Stimulated activated CD8-positive, alpha-beta memory T cell treated with anti-CD3 and anti-CD28 coated beads, Interleukin-4, amount 100 ng/mL, for 4 hours (primary cell): ENCODE measurements at places on chromosomes 4 and X.

DNA sequence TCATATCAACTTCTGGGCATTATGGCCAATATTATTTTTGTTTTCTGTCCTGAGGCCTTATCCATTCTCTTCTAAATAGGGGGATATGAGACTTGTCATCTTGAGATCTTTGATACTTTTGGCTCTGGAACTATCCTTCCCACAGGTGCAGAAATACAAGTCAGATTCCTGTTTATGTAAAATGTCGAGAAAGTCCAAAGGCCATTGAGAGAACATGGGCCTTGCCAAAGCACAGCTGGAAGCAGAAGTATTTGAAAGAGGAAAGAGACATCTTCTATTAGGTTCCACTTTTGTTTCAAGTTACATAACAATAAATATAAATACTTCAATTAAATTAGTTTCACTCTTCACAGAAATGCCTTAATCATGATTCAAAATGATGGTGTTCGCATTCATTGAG lies 20.8 kb upstream of the PRSS48 start:
- no peak for DNase-seq

DNA sequence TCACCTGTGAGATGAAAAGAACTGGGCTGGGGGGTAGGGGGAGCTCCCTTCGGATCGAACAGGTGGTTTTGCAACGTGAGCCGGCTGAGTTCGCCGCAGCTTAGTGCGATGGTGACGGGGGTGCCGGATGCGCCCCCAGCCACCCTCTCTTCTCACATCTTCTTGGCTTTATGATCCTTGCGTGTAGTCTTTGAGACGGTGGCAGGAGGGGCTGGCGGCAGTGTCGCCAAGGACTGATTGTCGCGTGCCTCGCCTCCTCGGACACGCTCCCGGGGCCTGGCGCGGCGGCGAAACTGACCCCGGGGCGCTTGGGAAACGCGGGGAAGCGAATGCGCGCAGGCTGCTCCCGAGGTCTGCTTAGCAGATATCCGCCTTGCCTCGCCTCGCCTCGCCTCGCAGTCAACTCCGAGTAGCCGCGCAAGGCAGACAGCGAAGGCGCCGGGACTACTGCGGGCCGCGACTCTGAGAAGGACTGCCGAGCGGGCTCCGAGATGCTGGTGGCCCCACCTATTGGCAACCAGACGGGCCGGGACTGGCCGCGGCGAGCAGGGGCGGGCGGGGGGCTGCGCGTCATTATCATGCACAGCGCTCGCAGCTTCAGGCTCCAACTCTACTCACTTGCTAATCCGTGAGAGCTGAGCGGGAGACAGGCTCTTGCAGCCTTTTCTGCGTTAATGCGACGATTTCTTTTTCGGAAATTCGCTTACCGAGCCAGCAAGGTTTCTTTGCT lies 1.5 kb downstream of the GRID2 start:
- DNase-seq, result no peak

GRCh38 chr4:56286763-56287162 lies 100.5 kb downstream of the AASDH start:
- no peak for DNase-seq

DNA sequence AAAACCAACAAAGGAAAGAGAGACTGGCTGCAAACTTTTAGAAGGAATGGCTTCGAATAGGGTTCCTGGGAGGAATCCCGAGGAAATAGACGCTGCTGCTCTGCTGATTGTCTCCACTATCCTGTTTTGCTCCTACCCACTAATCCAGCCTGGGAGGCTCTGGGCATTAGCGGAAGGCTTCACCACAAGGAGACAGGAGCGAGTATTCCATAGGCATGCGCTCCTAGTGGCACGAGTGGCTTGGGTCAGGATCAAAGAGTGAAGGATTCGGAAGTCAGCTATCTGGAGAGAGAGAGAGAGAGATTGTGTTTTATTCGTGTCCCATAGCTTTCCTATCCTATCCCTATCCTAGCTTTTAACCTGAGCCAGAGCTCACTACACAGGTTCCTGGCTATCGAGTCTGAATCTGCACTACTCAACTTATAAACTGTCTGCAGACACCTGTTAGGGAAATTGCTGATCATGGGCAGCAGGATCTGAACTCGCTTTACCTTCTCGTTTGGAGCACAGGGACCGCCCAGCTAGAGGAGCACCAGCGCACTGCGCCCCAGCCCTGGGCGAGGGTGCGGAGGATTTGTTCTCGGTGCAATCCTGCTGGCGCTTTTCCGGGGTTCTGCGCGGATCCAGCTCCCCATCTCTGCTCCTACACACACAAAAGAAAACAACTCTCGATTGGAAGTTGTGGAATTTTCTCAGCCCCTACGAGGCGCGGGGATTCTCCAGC lies 740 bp upstream of the NPY2R start:
- DNase-seq, result no peak

- DNase-seq, result no peak
Observed at GRCh38 chrX:154840856-154841255, 6.4 kb upstream of the SMIM9 start.

DNA sequence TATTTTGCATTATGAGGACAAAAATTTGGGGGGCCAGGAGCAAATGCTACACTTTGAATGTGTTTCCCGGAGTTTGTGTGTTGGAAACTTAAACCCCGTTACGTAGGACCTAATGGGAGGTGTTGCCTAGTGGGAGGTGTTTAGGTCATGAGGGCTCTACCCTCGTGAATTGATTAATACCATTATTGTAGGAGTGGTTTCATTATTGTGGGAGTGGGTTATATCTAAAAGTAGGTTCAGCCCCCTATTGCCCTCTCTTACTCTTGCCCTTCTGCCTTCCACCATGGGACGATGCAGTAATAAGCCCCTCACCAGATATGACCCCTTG lies 15.5 kb downstream of the UBA6 start:
- DNase-seq, result no peak

DNA sequence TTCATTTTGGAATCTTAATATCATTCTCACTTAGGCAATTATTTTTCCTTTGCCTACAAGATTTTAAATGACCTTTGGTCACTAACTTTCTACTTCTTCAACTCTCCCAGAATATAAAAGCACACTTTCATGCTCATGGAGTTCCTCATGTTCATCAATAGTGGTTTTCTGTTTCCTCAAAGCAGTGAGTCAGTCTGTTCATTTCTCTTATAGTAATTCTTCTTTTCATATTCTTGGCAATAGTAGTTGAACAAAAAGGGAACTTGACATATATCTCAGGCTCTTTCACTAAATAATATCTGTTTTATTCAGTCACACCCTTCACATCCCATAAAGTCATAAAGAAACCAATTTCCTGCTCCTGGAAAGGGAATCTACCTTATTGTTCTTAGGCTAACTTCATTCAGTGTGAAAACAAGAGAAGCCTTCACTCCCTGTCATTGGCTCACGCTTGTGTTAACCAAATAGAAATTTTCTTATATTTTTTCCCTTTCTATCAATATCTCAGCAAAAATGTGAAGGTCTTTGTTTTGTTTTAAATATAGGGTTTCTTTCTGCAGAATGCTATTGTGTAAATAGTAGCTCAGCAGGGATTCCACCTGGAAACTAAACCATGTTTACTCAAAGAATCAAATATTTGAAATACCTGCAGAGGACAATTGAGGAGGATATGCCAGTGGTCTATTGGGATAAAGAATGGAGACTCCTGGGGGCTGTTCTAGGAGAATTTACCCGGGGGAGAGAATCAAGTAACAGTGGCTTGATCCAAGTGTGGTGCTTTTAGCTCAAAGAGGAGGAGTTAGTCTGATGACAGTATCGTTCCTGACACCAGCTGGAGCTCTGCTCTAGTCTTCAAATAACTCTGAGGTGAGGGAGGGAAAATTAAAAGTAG lies 13.4 kb upstream of the TNIP3 start:
- DNase-seq, result no peak

DNA sequence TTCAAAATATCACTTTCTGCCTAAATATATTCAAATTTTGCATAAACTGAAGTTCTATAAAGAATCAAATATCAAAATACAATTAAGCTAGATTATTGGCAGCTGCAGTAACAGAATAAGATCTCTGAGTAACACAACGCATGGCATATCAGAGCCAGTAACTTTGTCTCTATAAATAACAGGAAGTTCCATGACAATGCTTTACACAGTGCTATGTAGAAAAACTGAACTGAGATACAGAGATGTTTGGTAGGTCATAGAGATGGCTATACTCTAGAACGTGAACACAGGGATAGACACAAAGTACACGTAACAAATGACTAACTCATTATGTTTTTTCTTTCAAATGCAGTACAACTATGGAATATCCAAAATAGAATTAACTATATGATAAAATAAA lies 18.2 kb downstream of the UBE2D3 start:
- DNase-seq, result no peak

DNA sequence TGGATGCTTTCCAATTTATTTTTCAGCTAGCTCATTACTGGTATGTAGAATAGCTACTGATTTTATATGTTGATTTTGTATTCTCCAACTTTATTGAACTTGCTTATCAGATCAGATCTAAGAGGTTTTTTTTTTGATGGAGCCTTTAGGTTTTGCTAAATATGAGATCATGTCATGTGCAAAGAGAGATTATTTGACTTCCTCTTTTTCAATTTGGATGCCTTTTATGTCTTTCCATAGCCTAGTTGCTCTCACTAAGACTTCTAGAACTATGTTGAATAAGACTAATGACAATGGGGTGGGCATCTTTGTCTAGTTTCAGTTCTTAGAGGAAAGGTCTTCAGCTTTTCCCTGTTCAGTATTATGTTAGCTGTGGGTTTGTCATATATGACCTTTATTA lies 11.7 kb downstream of the MAGEE1 start:
- DNase-seq, result no peak

- no peak for DNase-seq
Observed at GRCh38 chrX:10533696-10534365, 86.6 kb downstream of the MID1 start.

DNA sequence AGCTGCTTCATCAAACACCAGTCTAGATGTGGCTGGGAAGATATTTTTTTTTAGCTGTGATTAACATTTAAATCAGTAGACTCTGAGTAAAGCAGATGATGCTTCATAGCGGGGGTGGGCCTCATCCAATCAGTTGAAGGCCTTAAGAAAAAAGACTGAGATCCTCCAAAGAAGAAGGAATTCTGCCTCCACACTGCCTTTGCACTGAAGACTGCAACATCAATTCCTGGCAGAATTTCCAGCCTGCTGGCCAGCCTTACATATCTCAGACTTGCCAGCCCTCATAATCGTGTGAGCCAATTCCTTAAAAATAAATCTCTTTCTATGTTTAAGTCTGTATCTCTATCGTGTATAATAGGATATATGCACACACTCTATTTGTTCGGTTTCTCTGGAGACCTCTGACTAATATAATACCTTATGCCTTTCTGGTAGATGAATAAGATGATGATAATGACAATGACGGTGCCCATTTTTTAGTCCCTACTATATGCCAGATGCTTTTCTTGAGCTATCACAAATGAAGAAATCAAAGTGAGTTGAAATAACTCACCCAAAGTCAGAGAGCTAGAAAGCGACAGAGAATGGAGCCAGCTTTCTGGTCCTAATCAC lies 66.1 kb upstream of the SOD3 start:
- DNase-seq, result no peak

GRCh38 chr4:7806338-7807090 lies 133.1 kb downstream of the AFAP1 start:
- DNase-seq, result no peak

- DNase-seq, result no peak
Observed at GRCh38 chr4:125313497-125313896, 1.3 kb upstream of the FAT4 start.

- no peak for DNase-seq
Observed at GRCh38 chr4:53044651-53044960, 182.5 kb downstream of the RASL11B start.

DNA sequence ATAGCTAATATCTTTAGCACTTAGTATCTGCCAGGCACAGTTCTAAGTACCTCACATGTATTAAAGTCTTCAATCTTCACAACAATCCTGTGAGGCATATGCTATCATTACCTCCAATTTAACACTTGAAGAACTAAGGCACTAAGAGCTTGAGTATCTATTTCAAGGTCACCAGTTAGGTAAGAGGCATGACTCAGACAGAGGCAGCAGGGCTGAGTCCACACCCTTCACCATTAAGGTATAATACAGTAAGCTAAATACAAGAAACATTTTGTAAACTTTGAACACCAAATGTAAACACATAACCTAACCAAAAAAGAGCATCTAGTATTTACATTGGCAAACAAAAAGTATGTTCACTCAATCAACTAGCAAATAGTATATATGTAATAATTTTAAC lies 1410.9 kb downstream of the PCDH18 start:
- DNase-seq, result no peak

DNA sequence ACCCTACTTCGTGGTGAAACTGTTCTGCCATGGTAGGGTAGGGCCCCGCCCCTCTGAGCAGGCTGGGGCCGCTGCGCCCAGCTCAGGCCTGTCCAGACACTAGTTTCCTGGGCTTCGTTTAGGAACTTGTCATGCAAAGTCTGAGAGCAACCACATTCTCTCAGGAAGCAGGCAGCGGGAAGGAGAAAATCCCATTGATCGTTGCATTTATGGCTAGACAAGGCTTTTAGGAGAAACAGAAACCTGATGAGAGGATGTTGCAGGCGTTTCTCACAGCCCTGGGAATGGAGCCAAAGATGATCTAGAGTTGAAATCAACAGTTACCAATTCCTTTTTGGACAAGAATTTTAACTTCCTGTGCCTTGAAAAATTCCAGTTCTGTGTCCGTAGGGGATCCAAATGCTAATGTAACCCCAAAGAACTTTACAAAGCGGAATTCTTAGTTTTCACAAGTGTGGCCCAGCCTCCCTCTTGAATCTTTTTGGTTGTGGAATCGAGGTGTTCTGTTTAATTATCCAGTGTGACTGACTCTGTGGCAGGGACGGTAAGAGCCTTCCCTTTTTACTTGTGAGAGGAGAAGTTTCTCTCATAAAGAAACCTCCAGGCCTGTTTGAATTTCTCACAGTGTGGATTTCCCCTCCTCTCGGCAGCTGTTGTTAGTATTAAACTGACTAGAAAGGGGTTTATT lies 4.5 kb upstream of the CXCL9 start:
- no peak for DNase-seq

- no peak for DNase-seq
Observed at GRCh38 chr4:78325271-78326157, 226.1 kb upstream of the ANXA3 start.

DNA sequence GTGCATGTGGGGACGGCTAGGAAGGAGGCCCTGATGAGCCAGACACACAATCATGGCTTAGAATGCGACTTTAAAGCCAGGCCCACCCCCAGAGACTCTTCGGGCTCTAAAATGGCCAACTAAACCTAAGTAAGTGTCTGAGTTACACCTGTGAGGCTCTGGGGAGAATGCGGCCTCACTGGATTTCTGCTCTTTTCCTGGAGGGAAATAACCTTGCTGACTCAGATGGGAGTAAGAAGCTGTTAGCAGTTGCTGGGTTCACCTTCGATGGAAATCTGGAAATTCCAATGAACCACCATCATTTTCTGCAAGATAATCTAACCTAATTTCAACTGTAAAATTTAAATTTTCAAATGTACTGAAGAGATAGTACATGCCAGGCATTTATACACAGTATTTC lies 97.6 kb upstream of the MAML3 start:
- no peak for DNase-seq

DNA sequence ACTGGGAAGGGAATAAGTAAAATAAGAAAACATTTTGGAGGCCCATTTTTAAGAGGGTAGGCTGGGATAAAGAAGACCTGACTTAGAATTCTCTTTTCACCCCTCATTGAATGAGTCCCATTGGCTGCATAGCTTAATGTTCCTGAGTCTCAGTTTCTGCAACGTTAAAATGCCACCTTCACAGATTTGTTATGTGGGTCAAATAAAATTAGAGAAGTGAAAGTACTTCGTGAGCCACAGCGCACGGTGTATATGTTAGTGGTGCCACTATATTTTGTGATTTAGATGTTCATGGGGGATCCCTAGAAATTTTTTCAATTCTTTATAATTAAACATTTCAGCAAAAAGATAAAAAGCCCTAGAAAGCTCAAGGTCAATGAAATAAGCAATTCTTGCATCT lies 109.2 kb upstream of the HS3ST1 start:
- DNase-seq, result no peak

GRCh38 chr4:2790583-2791517 lies 2.0 kb upstream of the SH3BP2 start:
- DNase-seq, result no peak
